ENCODE measurements at places on chromosomes 16 and 17.
A peak's percentile ranks its signal among the peaks of the same experiment; 100 is the strongest.

DNA sequence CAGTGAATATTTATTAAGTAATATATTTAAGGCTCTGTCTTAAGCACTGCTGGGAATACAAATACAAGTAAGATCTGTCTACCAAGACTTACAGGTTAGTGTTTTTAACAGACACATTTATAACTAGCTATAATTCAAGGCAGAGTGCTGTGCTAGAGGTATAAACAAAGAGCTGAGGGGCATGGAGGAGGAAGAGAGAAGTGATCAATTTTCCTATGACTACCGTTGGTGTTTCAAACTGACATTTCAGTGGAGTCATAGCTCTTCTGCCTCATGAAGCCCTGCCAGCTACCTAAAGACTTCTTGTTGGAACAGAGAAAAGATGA, 79.9 kb downstream of the CYB561 start:
- DNase-seq, result no peak

DNA sequence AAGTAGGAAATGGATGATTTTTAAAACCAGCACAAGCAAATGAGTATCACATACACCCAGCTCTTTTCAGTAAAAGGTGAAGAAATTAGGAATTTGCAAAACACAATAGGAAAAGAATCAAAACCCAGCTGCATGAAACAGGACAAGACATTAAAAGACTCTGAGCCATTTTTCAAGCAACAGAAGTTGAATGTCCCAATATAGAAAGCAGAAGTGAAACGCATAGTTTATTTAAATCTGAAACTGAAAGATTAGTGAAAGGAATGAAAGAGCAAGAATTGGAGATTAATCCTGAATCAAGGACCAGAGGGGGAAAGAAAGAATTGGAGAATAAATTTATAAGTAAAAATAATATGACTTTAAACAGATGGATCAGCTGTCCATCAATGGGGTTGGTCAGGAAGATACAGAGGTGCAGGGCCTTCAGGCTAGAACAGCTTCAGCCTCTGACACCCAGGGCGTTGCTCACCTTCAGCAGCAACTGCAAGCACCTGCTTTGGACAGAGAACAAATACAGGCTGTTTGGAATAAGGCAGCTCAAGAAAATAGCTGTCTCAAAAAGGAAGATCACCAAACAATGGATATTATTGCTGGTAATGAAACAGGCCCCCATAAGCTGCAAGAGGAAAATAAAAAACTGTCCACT, 3.9 kb upstream of the ARHGAP17 start:
- no peak for DNase-seq

DNA sequence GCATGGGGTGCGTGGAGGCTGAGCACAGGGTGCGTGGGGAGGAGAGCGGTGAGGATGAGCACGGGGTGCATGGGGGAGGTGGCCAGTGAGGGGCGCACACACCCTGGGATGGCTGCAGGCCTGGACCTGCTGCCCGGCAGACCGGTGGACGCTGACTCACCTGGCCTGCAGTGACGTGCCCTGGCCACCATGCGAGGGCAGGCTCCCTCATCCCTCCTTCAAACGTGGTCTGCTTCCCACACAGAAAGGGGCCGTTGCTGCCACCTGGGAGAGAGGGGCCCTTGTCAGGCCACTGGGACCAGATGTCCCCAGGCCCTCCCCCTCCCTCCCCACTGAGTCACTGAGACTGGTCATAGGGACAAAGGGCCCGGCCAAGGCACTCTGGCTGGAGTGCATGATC, 20.1 kb upstream of the APRT start:
- no peak for DNase-seq

- DNase-seq, result no peak
These were observed at the start of gene KRT14 for GRCh38 chr17:41586863-41587495. Gene KRT14 (minus strand): TSS chr17:41586895. CDS start chr17:41586834, 61 bp downstream.

- DNase-seq, result no peak
These were observed 908 bp downstream of the COG4 start for GRCh38 chr16:70522216-70523075.

DNA sequence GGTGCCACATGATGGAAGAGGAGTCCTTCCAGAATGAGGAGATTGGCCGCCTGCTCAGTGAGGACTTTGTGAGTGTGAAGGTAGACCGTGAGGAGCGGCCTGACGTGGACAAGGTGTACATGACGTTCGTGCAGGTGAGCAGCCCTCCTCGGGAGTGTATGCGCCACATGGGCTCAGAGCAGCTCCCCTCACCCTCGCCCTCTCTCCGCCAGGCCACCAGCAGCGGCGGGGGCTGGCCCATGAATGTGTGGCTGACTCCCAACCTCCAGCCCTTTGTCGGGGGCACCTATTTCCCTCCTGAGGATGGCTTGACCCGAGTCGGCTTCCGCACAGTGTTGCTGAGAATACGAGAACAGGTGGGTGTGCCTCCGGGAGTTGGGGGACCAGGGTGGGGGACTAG, 1.9 kb downstream of the SPATA20 start:
- no peak for DNase-seq

DNA sequence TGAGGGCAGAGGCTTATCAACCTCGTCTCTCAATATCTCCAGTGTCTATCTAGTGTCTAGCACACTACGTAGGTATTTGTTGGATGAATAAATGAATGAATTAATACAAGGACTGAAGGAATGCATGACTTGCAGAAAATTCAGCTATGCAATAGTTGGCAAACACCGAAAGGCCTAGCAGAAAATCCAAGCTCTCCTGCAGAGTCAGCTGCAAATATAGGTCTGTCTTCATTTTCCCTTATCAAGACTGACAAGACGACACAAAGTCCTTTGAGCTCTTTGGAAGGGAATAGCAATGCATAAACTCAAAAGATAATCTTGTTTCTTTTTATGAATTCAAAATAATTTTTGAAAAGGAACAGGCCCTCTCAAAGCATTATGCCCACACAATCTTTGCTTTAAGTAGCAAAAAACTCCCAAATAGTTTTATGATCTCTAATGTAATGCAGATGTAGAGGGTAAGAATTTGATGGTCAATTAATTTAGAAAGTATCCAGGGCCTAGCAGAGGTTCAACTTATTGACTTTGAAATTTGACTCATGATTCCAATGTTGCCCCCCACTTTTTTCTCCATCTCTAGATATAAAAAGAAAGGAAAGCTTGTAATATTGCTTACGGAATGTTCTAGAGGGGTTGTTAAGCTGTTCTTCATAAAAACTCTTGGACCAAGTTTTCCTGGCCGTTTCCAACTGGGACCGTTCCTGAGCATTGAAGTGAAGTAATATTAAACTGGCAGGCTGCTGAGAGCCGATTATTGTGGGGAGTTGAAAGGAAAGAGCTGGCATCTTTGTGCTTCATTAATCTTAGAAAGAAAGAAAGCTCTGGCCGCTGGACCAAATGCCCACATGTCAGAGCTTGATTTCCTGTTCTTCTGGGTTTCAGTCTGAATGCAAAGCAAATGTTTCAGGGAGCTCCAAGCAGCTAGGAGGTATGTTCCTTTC, 227.3 kb downstream of the HS3ST3A1 start:
- DNase-seq, result no peak

GRCh38 chr16:81601008-81601428, 156.4 kb downstream of the CMIP start:
- DNase-seq, result no peak

- DNase-seq, result peak; percentile 62
These were observed 43.0 kb upstream of the TOB1 start for GRCh38 chr17:50908860-50909764.

- DNase-seq, result no peak
These were observed 8.9 kb upstream of the RAPGEFL1 start for GRCh38 chr17:40168262-40168832.

- no peak for DNase-seq
These were observed 82.6 kb downstream of the NDEL1 start for GRCh38 chr17:8518326-8518725.

DNA sequence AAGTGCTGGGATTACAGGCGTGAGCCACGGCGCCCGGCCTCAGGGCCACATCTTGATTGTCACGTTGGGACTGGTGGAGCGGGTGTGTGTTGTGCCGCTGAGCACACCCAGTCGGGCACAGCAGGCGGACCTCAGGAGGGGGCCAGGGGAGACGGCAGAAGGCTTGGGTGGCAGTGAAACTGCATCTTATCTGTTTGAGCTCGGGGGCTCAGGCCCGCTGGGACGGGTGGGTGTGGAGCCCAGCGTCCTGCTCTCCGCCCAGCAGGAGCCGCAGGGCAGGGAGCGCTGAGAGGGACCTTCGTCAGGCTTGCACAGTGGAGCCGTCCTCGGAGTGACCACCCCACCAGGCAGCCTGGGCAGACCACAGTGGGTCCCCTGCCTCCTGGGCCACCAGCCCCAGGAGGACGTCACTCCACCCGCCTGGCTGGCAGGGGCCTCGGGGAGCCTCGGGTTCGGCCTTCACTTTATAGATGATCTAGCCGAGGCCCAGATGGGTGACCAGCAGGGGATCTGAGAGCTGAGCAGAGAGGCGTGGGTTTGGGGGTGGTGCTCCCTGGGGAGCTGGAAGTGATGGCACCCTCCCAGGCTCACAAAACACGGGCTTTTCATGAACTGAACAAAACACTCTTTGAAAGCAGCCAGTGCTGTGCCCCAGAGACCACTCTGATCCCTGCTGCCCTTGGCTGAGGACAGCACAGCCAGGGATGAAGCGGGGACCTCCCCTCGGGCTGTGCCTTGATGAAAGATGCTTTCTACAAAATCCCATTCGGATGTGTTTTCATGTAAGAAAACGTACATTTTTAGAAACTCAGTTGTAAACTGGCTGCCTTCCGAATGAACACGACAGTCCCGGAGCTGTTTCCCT, 181.1 kb downstream of the SEC14L1 start:
- DNase-seq, result no peak

DNA sequence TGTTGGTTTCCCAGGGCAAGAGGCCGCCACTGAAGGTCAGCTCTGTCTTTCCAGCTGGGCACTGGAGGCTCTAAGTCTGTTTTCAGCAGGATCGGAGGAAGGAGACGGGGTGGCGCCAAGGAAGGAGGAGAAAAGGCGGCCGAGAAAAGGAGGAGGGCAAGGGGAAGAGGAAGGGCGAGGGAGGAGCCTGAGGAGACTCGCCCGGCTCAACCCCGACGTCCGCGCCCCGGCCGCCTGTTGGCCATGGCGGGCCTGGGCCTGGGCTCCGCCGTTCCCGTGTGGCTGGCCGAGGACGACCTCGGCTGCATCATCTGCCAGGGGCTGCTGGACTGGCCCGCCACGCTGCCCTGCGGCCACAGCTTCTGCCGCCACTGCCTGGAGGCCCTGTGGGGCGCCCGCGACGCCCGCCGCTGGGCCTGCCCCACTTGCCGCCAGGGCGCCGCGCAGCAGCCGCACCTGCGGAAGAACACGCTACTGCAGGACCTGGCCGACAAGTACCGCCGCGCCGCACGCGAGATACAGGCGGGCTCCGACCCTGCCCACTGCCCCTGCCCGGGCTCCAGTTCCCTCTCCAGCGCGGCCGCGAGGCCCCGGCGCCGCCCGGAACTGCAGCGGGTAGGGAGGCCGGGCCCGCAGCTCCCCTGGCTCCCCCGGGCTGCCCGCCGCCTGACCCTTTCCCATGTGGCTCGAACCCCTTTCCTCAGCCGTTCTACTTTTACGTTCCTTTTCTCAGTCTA, at the start of gene RNF135:
Gene RNF135 (plus strand): TSS at position 209 of the 737 bp plus-strand sequence. CDS start 35 bp downstream, at position 244.
- peak; percentile 35 for DNase-seq

DNA sequence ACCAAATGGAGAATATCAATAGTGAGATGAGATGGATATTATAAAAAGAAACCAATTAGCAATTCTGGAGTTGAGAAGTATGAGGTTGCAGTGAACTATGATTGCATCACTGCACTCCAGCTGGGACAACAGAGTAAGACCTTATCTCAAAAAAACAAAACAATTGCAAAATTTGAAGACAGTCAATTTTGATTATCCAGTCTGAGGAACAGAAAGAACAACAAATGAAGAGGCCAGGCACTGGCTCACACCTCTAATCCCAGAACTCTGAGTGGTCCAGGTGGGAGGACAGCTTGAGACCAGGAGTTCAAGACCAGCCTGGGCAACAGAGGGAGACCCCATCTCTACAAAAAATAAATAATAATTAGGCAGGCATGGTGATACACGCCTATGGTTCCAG, 35.0 kb downstream of the USP32 start:
- DNase-seq, result no peak

DNA sequence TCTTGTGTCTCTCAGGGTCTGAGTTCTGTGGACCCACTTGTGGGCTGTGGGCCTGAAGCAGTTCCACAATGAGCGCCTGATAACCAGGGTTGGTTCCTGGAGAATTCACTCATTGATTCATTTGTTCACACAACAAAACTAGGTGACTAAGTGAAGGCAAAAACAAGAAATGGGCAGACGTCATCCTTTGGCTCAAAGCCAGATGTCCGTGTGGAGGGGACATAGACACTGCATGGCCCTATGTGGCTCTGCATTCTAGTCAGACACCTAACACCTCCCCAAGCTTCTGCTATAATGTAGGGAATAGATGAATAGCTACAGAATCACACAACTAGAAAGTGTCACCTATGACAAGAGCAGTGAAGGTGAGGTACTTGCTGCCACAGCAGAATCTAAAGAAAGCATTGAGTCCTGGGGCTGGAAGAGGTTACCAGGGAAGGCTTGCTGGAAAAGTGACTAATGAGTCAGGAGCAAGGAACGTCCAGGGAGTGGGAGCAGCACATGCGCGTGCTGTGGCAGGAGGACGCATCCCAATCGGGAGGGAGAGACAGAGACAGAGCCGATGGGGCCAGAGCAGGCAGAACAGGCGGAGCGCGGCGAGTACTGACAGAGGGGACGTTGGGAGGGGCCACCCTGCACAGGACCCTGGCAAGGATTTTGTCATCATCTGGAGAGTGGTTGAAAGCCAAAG, 58.9 kb downstream of the CES1 start:
- DNase-seq, result no peak

DNA sequence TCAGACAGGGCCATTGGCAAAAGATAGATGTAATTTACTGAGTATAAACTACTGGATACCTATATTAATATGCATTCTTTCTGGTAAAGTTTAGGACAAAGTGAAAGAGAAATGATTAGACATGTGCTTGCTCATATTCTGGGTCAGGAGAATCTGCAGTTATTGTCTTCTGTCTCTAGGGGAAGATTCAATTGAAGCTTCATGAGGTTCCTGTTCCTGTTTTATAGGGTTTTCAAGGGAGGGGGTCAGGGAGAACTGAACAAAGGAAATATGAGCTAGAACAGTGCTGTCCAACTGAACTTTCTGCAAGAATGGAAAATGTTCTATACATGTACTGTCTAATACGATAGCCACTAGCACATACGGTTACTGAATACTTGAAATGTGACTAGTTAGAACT, 59.3 kb upstream of the CORO6 start:
- no peak for DNase-seq

GRCh38 chr16:12304861-12305596, 328.5 kb downstream of the SNX29 start:
- no peak for DNase-seq

DNA sequence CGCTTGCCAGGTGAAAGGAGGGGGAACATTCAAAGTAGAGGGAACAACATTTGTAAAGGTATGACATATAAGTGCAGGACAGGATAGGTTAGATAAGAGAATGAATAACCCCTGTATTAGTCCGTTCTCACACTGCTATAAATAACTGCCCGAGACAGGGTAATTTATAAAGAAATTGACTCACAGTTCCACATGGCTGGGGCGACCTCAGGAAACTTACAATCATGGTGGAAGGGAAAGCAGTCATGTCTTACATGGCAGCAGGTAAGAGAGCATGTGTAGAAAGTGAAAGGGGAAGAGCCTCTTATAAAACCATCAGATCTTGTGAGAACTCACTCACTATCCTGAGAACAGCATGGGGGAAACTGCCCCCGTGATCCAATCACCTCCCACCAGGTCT, 223.8 kb downstream of the SOX9 start:
- DNase-seq, result no peak

Data from T-helper 17 cell (primary cell).